ENCODE measurements at places on chromosomes 1 and 21.

DNA sequence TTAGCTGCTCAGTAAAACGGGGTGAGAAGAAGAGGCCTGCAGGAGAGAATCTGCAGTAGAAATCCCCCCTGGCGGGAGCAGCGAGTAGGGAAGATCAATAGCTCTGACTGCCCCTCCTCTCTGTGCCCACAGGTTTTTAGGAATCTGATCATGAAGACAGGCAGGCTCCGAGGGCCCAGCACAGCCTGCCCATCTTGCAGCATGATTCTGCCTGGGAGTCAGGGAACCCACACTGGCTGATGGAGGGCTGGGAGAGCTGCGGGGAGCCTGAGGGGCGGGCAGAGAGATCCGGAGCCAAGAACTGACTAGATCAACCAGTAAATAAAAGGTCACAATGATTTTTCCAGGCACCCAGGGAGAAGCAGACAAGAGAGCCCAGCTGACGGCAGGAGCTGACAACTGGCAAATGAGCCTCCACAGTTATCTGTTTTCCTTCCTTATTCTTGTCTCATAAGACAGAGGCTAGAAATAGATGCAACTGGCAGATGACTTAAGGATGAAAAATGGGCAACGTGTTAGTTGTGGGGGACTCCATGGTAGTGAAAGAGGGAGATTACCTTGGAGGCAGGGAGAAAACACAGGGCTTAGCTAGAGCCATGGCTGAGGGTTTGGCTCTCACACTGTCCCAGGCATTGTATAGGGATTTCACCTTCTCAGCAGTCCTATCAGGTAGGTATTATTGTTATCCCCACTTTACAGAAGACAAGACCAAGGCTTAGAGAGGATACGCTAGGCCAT, 116.2 kb downstream of the PLXNA2 start:
- no peak for DNase-seq

GRCh38 chr1:18633422-18634155, 2.9 kb downstream of the PAX7 start:
- no peak for DNase-seq

DNA sequence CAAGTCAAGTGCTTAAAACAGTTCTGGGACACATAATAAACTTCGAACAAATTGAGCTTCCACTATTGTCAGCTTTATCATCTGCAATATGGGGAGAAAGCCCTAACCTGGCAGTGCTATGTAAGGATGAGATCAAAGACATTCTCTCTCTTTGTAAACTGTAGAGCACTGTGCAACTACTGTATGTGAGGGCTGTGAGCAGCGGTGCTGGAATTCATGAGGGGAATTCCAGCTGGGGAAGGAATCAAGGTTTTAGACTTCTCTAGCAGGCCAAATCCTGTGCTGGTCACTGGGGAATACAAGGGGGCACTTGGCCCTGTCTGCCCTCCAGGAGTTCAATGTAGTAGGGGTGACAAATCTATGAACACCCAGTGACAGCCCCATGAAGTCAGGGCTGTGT, 9.3 kb downstream of the FAM151A start:
- DNase-seq: no peak

- no peak for DNase-seq
Measured at GRCh38 chr1:183945428-183946319, 91.9 kb downstream of the COLGALT2 start.

- no peak for DNase-seq
Measured at GRCh38 chr1:230975636-230976035, 3.0 kb downstream of the TTC13 start.

DNA sequence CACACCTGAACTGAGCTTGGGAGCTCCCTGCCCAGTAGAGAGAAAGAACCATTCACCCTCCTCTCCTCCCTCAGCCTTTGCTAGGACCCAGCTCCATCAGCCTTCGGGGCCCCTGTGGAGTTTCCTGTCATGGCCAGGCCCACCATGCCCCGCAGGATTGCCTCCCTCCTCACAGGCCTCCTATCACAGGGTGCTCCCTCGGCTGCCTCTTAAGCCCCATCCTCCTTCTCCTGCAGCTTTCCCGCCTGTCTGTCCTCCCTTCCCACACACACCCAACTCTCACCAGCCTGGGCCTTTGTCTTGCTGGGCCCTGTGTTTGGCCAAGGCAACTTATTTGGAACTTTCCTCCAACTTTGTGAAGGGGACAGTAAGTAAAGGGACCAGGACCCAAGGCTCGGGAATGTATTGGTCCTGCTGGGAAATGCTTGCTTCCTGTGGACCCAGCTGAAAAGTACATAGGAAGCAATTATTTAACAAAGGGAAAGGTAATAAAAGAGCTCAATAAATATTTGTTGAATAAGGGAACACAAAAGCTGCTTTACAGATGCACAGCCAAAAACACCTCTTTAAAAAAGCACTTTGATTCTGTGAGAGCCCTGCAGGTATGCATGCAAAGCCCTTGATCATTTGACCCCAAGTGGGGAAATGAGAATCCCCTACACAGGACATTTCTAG, 31.6 kb upstream of the TENT5C start:
- no peak for DNase-seq

DNA sequence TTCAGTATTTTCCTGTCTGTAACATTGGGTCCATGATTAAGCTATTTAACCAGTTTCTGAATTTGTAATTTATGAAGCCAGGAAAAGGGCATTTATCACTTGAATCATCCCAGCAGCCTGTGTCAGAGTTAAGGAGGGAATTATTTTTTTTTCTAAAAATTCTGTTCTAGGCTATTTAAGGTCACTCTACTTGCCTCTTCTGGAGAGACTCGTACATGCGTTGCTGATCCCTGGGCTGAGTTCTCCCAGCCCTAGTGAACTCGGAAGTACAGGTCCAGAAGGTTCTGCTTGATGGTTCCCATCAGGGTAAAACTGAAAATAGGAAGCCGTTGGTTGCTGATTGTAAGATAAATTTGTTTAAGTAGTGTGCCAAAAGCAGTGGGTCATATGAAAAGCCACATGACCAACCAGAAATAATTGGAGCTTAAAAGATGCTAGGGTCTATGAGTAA, 90.7 kb downstream of the GPR88 start:
- DNase-seq: no peak

DNA sequence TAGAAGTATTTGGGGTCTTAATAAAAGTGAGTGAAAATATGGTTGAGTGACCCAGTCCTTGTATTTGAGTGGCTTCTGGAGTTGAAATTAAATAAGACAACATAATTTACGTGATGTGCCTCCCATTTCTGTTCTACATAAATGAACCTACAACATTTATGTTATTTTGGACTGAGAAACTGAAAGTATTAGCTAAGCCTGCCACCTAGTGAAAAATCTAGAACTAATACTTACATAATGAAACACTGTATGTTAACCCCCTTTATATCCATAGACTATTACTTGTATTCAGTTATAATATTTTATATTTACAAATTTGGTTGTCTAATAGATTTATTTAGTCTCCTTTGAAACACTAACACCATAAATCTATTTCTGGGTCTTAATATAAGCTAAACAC, 298.9 kb downstream of the KCNT2 start:
- DNase-seq: no peak

DNA sequence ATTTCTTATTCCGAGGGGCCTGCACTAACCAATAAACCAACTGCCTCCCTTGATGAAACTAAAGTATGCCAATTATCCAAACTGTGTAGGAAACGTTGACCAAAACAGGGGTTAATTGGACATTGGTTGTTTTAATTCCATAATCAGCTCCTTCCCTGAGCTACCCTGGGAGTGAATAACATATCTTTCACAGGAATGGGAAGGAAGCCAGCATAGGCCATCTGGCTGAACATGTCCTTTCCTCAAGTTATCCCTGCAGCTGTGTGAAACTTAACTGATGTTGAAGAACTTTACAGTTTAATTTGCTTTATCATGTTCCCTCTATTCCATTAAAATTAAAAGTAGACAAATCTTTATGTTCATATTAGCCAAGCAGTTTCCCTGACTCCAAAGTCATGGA, 75.4 kb downstream of the NRIP1 start:
- no peak for DNase-seq

GRCh38 chr1:197577580-197577979, 197.7 kb downstream of the DENND1B start:
- no peak for DNase-seq

DNA sequence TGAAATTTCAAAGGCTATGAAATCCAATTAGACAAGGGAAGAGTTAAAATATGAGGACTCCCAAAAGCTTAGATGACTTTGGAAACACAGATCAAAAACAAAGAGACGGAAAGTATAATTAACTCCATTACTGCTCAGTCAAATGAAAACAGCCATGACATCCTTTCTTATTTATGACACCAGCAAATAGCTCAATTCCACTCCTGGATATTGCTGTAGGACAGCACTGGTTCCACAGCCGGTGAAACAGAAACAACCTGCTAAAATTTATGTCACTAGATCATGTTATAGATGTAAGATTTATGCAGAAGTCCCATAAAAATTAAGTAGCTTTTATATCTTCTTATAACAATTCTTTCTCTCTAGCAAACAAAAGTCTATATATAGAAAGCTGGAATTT, 65.6 kb upstream of the RRP15 start:
- no peak for DNase-seq

GRCh38 chr1:3304692-3305091, 149.8 kb upstream of the ARHGEF16 start:
- DNase-seq: no peak

GRCh38 chr1:50750021-50750619, 209.9 kb downstream of the FAF1 start:
- no peak for DNase-seq

- DNase-seq: no peak
Measured at GRCh38 chr1:55725378-55725777, 510.2 kb upstream of the USP24 start.

GRCh38 chr21:38202811-38203210, 54.0 kb upstream of the KCNJ15 start:
- DNase-seq: no peak

DNA sequence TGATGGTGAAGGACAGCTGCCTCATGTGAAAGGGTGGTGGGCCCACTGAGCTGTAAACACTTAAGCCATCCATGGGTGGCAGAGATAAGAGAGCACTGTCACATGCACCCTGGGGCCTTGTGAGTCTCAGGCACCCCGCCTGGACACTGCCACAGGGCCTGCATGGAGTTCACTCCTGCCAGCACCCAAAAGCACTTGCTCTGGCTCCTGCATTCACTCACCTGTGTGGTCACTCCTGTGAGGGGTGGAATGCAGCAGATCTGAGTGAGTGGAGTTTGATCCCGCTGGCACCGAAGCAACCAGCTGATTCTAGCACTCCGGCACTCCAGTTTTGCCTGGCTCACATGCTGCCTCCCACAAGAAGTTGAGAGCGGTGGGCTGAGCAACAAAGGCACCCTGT, 1142.1 kb upstream of the PRMT6 start:
- DNase-seq: no peak

DNA sequence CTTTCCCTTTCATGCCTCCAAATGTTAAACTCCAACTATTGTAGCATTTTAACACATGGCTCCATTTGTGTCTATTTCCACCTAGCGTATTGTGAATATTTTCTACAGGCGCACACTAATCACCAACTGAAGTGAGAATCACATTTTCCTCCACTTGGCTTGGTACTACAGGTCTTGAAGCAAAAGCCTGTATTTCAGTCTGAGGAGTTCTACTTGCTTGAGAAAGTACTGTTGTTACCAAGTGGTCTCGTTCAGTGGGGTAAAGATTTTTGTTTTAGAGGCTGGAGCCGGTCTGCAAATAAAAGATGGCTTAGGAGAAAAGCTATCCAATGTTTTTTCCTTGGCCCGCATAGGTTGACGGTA, 550 bp upstream of the PTBP2 start:
- no peak for DNase-seq

DNA sequence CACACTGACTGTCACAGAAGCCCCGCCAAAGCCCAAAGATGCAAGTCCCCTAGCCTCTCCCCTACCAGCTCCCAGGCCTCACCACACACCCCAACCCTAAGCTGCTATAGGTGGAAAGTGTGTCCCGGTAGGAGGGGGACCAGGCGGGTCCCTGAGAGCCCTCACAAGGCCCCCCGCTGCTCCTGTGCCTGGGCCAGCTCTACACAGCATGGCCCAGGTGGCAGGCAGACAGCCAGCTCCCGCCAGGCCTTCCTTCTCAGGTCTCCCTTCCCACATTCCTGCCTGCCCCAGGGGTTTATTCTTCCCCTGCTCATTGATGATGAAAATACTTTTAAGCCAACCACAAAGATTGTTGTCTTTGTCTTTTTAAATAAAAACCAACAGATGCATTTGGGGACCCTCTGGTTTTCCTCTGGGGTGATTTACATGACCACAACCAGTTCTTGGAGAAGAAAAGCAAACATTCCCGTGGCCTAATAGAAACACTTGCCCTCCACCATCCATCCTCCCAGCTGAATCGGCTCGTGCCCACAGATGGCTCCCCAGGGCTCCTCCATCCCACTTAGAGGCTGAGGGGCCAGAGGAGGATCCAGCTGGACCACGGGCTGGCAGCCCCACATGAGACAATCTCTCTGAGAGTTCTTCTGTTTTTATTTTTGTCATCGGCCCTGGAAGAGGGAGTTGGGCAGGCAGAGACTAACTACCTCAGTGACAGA, 93.1 kb downstream of the DMRTB1 start:
- no peak for DNase-seq

GRCh38 chr1:226679262-226679661, 59.8 kb downstream of the ITPKB start:
- no peak for DNase-seq

- DNase-seq: no peak
Measured at GRCh38 chr1:81443288-81443687, 357.4 kb upstream of the ADGRL2 start.

DNA sequence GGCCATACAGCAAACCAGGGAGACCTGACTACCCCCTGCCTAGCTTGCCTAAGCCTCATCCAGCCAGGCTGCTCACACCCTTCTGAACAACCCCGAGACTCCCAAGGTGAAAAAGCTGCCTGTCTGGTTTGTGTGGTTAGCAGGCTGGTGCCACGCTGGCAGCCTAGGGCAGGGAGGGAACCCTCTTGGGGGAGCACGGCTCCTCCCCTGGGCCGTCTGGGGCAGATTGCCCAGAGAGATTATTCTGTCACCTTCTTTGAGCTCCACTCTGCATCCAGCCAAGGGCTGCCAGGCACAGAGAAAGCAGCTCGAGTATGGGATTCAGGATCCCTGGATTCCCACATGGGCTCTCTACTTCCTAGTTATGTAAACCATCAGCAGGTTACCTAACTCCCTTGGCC, 27.5 kb upstream of the TCEA3 start:
- DNase-seq: no peak

DNA sequence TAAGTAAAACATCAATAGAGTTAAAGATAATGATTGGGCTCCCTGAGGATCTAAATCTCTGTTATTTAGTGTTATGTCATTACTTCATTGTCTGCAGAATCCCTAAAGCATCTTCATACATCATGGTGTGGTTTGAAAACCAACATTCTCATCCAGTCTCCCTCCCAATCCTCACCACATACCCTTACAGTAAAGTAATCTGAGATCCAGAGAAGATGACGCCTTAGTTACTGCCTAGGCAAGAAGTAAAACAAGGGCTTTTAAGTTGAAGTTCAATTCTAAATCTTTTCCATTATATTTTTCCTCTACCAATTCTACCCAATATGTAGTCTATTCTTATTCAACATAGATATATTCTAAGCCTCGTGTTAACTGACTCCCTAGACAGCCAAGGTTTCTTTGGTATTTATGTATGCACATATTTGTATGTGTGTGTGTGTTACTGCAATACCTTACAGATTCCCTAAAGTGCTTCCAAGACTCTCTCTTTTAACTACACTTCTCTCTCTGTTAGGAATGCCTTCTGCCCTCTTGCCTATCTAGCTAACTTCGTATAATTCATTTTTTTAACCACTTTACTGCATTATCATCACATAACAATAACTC, 17.3 kb downstream of the DPH5 start:
- DNase-seq: no peak

GRCh38 chr1:245232931-245233330, 78.1 kb downstream of the KIF26B start:
- no peak for DNase-seq

GRCh38 chr1:190320952-190321351, 156.7 kb downstream of the BRINP3 start:
- DNase-seq: no peak
